ENCODE measurements at places on chromosomes 16 and 17. TPM values are rescaled to one million over a fixed set of nuclear protein-coding genes. Genes with fewer than 3 reads are reported as not detected.

RAMP2 gene
- polyA plus RNA-seq, result 188 TPM

CYB5D1 gene
- polyA plus RNA-seq, result 21.2 TPM

NOXO1 gene
- polyA plus RNA-seq, result not detected

DNA sequence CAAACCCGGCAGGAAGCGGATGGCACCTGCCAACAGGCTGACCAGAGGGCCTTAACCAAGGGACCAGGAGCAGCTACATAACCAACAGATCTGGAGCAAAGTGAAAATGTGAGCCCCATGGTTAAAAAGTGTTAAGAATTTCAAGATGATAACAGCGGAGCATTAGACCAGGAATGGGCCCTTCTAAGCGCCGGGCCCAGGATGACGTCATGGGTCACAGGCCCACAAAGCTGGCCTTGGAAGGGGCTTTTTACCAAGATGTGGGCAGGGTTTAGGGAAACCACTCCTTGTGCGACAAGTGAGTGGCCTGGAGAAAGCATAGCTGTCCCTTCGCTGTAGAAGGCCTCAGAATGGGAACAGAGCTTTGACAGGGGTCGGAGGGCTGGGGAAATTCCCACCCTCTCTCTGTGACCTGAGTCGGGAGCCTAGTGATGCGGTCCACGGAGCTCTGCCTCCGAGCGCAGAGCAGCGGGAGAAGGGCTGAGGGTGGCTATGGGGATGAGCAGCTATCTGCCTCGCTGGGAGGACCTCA lies 84.4 kb upstream of the RPL38 start:
- DNase-seq, result no peak

- no peak for DNase-seq
These were observed 101.2 kb downstream of the WWOX start for GRCh38 chr16:78200623-78201096.

DNA sequence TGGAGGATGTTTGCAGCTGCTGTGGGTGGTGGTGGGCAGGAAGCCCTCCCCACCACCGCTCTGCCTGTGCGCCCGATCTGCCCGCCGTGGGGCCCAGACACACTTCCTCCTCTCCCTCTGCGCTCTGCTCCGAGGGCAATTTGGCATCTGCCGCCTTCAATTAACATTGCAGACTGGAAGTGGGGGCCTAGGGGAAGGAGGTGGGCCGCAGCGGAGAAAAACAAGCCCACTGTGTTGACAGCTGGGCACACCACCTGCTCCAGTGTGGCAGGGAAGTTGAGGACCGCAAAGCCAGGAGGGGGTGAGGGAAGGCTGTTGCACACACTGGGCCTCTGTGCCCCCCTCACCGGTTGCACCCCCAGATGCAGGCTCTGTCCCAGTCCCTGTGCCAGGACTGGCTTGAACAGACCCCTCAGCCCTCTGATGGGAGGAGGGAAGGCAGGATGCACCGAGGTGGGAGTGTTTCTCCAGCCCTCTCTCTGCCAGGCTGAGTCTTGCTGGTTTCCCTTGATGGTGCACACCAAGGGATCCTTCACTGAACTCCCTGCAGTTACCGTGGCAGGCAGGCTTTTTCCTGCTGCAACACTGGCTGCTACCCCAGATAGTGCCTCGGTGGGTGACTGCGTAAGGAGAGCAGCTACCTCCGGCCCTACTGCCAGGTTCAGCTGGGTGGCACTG lies 72.8 kb upstream of the MED9 start:
- no peak for DNase-seq

DNA sequence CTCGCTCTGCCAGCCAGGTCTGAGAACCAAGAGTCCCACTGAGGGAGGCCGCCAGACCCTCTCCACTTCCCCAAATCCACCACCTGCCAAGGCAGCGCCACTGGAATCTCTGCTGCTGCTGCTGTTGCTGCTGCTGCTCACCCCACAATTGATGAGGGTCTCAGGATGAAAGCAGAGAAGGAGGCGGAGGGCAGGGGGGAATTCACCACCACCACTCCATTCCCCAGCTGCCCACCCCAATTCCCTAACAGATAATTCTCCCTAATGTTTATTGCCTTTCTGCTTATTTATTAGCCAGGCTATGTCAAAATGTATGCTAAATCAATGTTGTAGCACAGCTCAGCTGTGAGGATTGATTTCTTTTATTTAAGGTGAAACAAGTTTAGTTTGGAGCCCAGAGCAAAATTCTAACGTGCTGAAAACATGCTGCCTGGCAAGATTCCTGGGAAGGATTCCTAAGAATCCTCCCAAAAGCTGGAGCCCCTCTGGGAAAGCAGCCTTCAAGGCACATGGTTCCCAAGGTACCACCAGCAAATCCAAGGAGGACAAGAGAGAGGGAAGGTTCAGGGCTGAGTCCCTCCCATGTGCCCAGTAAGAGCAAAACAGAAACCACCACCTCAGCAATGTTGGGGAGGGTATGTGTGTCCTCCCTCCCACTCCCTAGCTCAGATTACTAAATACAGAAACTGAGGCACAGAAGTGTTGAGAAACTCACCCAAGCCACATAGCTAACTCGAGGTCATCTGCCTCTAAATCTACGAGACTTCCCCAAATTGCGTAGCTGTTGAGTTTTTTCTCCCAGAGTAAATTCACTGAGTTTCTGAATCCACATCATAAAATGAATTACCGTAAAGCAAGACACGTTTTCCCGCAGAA lies 12.2 kb upstream of the CDH5 start:
- DNase-seq, result no peak

DNA sequence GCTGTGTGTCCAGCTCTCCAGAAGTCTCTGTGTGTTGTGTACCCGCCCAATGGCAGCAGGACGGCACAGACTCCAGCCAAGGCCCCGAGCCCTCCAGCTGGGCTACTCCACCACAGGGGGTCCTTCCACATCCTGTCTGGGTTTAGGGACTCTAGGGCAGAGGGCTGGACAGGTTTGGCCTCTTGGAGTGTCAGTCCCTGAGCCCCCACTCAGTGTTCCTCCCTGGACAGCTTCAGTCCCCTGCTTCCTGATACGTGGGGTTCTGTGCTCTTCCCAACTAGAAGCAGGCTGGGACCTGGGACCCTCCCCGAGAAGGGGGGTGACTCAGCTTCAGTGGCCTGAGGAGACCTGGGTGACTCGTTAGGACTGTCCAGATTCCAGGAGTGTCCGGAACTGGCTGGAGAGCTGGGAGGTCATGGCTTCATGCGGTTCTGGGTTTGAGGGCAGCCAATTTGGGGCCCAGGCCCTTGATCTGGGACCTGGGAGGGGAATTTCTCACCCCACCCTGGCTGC lies 4.2 kb downstream of the CDK3 start:
- DNase-seq, result no peak

DNA sequence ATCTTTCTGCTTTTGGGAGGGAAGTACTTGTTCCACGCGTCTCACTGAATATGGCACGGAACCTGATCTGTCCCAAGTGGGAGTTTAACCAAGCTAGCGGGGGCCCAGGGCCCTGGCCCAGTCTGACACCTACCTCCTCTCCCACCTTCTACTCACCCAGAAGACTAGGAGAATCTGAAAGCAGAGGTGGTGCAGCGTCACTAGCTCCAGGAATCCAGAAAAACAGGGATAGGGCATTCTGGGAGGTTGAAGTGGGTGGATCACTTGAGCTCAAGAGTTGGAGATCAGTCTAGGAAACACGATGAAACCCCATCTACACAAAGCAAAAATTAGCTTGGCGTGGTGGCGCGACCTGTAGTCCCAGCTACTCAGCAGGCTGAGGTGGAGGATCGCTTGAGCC lies 163.5 kb upstream of the ZNF267 start:
- DNase-seq, result no peak

DNA sequence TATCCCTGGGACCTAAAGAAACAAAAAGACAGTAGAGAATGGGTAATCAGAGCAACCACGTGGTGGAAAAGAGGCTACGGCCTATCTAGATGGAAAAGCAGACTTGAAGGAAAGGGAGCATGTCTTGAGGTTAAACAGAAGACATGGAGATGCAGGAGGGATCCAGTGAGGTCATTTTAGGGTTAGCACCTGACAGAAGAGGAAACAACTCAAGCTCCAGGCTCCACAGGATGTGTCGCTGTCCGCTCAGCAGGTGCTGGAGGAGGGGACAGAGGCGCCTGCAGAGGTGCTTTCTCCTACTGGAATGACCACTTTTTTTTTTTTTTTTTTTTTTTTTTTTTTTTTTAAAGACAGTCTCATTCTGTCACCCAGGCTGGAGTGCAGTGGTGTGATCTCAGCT lies 47.5 kb upstream of the CLEC3A start:
- DNase-seq, result no peak

GRCh38 chr17:72615627-72615991 lies 476.9 kb downstream of the SLC39A11 start:
- no peak for DNase-seq

DNA sequence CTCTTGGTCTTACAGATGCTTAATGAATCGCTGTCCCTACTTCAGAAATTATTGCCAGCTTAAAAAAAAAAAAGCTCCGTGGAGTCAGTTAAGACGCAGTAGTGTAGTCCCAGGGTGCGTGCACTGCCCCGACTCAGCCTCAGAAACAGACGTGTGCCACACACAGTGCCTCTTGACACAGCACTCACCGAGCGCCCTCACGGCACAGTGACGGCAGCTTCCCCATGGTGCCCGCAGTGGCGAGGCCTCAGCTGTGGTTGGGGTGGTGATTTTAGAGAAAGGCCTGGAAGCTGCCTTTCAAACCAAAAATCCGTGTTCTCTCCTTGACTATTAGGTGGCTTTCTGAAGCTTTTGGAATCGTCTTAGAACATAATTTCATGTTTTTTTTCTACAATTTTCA lies 13.9 kb downstream of the TCF25 start:
- DNase-seq, result no peak

GRCh38 chr16:26717826-26718225 lies 348.9 kb upstream of the C16orf82 start:
- DNase-seq, result no peak

GRCh38 chr17:79808763-79809529 lies 12.1 kb upstream of the CBX8 start:
- DNase-seq, result no peak

DNA sequence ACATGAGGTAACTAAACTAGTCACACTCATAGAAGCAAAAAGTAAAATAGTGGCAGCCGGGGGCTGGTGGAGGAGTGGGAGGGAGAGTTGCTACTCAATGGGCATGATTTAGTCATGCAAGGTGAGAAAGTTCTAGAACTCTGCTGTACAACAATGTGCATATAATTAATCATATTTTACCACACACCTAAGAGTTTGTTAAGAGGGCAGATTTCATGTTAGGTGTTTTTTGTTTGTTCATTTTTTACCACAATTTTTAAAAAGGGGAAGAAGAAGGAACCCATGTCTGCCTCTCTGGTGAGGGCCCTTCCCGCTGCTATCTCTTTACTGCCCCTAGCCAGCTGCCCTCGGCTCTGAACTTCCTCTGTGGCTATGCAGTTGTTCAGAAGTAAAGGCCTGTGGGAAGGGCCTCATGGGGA lies 11.2 kb downstream of the CD300LB start:
- no peak for DNase-seq

GRCh38 chr16:65731833-65732232 lies 610.0 kb upstream of the CDH11 start:
- DNase-seq, result no peak

DNA sequence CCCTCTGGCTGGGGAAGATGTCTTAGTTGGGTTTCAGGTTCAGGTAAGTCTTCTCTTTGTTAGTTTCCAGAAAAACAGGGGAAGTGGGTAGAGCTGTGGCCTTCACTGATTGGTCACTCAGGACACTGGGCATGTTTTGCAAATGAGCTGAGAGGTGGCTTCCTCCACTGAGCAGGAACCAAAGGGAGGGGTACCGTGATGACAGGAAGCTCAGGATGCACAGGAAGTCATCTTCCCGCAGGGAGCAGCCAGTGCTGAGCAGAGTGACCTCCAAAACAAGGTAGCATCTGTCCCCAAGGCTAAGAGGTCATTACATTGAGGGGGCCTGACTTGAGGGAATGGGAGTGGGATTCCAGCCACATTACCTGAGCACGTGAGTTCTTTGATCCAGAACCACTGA lies 5.6 kb downstream of the NT5C start:
- no peak for DNase-seq

DNA sequence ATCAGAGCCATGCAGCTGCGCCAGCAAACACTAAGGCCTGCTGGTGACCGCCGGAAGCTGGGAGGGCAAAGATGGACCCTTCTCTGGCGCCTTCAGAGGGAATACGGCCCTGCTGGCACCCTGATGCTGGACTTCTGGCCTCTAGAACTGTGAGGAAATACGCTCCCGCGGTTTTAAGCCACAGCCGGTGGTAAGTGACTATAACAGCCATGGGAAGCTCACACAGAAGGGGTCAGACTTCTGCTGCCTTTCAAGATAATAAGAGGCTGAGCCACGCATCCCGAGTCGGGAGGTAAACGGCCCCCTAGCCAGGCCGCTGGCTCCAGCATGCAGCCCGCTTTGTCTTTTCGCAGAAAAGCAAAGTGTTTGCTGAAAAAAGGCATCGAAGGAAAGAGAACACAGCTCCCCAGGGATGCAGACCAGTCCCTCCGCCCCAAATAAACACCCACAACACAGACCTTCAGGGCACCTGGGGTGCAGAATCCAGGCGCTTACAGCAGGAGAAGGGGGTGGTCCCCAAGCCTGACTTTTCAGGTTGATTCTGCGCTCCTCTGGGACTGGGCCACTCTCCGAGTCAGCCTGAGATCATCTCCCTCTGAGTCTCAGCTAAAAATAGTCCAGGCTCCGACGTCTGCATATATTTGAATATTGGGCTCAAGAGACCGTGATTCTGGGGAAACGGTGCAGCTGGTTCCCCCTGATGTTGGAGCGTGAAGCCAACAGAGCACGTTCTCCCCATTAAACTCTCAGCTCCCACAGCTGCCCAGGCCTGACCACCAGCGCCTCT lies 89.7 kb downstream of the MGAT5B start:
- no peak for DNase-seq

GRCh38 chr17:40554646-40555295 lies 10.5 kb downstream of the CCR7 start:
- DNase-seq, result no peak

DNA sequence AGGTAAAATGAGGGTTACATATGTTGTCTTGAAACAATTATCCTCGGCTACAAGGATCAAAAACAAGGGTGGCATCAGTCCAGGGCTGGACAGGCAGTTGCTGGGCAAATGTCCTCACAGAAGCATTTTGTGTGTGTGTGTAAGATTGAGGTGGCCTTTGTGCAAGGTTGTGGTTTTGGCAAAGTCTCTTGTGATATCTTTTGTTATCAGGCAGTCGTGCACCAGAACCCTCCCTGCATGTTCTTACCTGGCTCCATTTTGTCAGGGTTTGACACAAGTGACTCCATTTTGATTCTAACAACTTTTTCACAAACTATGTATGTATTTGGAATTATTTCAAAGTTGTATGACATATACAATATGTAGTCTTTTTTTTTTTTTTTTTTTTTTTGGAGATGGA lies 20.0 kb downstream of the CHAD start:
- DNase-seq, result no peak

DNA sequence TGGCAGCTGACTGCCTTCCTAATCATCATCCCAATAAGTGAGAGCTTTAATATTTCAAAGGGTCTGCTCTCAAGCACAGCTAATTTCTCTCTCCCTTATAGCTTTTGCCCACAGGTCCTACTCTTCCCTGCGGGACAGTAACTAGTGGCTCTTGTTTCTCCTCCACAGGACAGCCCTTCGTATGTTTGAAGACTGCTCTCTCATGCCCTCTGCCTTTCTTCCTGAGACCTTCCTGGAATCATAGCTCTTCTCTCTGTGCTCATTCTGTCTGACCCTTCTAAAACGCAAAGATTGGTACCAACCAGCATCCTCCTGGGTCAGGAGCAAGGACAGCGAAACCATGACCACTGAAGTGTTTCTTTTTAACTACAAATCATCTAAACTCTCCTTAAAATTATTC lies 168.9 kb downstream of the GRIN2A start:
- DNase-seq, result no peak

- DNase-seq, result peak; percentile 49
These were observed 14.8 kb downstream of the HDAC5 start for GRCh38 chr17:44108440-44109311.

Data from right lung (tissue), 10 donors.